ENCODE measurements at places on chromosomes 6 and 20.
A peak's percentile ranks its signal among the peaks of the same experiment; 100 is the strongest.

- no peak for DNase-seq
Observed at GRCh38 chr6:42255050-42255449, 37.4 kb upstream of the MRPS10 start.

DNA sequence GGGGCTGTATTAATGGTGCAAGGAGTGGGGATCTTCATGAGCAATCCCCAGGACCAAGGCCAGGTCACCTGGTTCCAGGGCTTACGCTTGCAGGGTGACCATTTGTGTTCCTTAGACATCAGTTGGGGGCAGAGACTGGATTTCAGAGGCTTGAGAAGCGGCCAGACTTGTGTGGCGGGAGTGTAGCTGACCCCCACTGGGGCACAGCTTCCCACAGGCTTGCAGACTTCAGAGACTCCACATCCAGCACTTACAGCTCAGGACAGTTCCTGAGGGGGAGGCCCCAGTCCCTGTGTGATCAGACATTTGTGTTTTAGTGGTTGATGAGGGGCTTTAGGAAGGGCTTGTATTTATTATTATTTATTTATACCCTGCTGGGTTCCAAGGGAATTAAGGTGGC is 15.3 kb downstream of the TJAP1 start:
- DNase-seq: no peak

DNA sequence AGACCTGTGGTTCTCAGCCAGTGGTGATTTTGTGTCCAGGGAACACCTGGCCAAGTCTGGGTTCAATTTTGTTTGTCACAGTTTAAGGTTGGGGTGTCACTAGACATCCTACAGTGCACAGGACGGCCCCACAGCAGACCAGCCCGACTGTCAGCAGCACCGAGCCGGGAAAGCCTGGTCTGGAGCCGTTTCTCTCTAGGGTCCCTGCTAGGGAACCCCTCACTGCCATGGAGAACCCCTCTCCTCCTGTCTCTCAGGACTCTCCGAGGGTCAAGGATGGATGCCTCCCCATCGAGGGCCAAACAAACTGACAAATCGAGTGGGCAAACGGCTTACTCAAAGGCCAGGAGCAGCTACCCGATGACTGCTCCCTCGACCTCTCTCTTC is 15.8 kb upstream of the STX16 start:
- no peak for DNase-seq

DNA sequence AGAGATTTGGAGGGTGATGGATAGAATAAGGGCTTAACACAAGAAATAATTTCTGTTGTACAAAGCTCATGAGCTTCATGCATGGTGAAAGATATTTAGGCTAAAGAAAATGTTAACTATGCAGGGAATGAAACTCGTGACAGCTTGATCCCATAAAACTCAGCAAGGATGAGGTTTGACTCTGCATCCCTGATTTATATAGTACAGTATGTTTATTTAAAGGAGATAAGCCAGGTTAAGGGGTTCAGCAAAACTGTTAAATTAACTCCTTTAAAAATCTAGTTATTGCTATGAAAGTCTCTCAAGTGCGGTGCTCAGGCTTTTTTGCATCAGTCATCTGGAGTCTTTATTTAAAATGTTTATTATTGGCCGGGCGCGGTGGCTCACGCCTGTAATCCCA is 326.4 kb downstream of the LAMA2 start:
- DNase-seq: no peak

- no peak for DNase-seq
Observed at GRCh38 chr20:62355516-62355877, 11.6 kb downstream of the LAMA5 start.

DNA sequence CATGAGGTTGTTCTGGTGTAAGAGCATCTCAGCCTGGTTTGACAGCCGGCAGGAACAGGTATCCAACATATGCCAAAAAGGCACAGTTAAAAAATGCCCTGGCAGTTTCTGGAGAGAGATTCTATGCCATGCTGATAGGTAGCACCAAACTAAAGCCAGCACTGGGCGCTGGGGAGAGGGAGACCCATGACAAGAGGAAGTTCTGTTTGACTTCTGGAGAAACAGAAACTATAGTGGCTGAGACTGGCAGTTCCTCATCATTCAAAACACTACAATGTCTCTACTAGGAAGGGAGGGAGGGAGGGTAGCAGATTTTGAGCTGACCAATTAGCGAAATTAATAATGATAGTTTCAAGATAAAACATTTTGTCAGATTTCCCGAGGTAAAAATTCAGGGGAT is 174.1 kb downstream of the ADAT2 start:
- DNase-seq: no peak

GRCh38 chr6:54878718-54879117 is 32.1 kb downstream of the FAM83B start:
- DNase-seq: no peak

DNA sequence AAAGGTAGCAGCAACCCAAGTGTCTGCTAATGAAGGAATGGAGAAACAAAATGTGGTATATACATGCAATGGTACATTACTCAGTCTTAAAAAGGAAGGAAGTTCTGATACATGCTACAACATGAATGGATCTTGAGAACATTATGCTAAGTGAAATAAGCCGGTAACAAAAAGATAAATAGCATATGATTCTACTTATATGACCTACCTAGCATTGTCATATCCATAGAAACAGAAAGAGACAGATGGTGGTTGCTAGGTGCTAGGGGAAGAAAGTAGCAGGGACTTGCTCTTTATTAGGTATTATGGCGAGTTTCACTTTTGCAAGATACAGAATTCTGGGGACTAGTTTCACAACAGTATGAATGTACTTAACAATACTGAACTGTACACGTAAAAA is 46.6 kb downstream of the UBR2 start:
- DNase-seq: no peak

GRCh38 chr20:55714736-55715135 is 290.6 kb downstream of the CBLN4 start:
- DNase-seq: no peak

DNA sequence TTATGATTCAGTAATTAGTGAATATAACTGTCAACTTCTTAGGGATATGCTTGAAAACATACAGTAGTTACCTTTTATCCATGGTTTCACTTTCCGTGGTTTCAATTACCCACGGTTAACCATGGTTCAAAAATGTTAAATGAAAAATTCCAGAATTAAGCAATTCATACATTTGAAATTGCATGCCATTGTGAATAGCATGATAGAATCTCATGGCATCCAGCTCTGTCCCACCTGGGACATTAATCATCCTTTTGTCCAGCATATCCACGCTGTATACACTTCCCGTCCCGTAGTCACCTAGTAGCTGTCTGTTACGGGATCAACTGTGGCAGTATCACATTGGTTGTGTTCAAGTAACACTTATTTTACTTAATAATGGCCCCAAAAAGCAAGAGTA is 781.7 kb upstream of the CITED2 start:
- DNase-seq: no peak

DNA sequence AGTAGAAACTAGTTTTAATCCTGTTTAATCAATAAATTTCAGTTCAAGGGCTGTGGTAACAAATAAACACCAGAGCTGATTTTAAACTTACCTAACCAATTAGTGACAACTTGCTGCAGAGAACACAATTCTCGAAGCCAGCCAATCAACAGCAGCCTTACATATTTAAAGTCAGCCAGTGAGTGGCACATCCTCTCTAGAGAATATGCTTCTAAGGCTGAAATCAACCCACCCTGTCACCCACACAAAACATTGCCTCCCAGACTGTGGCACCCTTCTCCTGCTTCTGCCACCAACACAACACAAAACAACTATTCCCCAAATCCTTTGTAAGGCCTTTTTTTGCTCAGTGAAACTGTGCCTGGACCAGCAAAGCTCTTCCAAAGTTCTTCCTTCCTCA is 306.0 kb downstream of the EYA4 start:
- no peak for DNase-seq

DNA sequence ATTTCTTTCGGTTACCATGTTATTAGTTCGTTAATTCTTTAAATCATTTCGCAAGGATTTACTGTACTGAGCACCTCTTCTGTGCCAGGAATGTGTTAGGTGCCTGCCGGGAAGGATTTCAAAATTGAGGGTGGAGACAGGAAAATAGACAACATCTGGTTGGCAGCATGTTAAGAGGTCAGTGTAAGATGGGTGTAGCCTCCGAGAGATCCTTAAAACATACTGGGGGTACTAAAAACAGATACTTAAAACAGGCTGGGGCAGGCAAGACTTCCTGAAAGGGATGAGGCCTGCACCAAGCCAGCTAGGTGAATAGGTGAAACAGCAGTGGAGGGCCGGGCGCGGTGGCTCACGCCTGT is 178.0 kb upstream of the SGK1 start:
- DNase-seq: no peak

DNA sequence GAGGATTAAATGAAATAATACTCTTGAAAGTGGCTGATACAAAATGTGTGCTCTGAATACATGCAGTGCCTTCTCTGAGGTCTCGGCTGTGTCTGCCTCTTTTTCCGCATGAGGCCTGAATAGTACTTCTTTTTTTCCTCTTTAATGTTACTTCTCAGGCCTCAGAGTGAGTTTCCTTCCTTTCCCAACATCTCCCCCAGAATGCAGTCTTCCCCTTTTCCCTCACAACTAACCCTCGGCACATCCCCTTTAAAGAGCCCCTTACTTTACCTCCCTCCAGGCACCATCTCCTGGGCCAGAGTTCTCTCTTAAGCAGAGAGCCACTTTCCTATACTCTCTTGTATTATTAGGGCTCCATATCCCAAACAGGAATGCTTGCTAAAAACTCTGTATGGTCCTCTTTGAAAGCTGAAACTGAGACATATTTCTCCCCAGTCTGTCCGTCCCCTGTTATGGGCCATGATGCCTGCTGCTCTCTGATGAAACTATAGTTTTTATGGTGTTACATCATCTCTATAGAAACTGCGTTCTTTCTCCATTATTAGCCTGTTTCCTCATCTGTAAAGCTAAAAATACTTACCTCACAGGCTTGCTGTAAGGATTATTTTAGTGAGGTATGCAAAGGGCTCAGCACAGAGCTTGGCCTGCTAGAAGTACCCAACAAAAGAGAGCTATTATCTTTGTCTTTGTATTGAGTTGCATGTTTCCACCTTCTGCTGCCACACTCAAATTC is 2.3 kb downstream of the PLAGL2 start:
- no peak for DNase-seq

- DNase-seq: no peak
Observed at GRCh38 chr6:69848552-69848951, 17.8 kb upstream of the COL19A1 start.

GRCh38 chr6:112054555-112055190 is 769 bp downstream of the CCN6 start:
- DNase-seq: no peak

DNA sequence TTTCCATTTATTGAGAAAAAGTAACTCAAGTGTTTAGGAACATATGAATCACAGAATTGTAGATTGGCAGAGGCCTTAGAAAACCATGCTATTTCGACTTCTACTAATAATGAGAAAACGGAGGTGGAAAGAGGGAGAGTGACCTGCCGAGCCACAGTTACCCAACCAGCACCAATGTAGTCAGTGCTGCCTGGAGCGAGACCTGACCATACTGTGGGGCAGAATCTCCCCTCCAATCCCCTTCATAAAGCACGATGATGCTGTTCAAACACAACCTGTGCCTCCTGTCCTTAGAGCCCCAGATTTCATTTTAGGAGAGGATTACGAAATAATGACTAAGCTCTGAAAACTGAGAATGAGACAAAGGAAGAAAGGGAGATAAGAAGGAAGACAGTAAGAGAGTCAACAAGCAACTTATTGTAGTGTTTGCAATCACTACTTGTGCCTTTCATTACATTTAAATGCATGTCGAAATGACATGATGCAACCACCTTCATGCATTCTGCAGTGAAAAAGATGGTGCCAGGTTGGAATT is 70.6 kb downstream of the ATXN1 start:
- peak; percentile 53 for DNase-seq

DNA sequence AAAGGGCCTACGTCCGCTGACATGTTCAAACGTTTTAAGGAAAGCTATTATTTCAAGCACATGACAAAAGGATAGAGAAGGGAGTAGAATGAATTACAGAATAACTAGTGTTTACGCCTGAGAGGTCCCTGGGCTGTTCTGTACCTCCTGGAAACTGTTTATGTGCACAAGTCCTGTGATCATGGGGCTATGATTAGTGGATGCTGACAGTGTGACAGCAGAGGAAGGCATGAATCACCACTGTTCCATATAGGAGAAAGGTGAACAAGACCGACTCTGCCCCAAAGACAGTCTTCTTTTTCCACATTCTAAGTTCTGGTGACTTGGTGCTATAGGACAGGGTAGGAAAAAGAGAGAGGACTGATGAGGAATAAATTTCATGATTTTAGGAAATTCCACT is 249.2 kb upstream of the PRDM1 start:
- DNase-seq: no peak

DNA sequence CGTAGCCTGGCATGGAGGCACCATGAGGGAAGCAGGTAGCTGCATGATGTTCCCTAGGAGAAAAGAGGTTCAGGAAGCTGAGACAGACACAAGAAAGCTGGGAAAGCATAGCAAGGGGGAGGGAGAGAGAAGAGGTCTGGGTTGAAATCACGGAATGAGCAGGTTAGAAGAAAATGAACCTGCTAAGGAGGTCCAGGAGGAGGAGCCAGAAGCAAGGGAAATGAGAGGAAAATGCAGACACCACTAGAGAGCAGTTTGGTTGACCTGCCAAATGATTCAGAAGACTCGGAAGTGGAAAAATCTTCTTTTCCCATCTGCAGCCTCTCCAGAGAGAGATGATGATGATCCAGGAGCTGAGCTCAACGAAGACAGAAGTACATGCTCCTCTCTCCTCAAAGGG is 70.9 kb downstream of the VIP start:
- DNase-seq: no peak

Measured in stimulated activated CD4-positive, alpha-beta T cell treated with anti-CD3 and anti-CD28 coated beads, Interleukin-2, amount 100 ng/mL, for 24 hours (primary cell).